H7 (cell line): ENCODE measurements at places on chromosomes 7 and 10. TPM values are rescaled to one million over a fixed set of nuclear protein-coding genes. Genes with fewer than 3 reads are reported as not detected.

DNA sequence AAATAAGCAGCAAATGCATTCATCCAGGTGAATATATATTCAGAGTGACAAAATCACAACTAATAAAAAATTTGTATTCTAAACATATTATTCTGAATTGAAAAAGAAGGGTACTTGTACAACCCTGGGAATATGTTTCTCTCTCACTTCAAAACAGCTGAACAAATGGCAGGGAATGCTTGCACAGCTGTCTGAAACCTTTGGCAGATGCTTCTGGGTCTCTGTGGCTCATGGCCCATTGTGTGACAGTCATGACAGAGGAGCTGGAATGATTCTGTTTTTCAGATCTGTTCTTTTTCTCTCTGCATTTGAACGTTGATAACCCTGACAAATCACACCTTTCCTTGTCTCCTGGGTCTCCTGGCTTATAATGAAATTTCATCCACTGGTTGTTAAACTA, 275.7 kb upstream of the FZD1 start:
- DNase-seq: no peak

DNA sequence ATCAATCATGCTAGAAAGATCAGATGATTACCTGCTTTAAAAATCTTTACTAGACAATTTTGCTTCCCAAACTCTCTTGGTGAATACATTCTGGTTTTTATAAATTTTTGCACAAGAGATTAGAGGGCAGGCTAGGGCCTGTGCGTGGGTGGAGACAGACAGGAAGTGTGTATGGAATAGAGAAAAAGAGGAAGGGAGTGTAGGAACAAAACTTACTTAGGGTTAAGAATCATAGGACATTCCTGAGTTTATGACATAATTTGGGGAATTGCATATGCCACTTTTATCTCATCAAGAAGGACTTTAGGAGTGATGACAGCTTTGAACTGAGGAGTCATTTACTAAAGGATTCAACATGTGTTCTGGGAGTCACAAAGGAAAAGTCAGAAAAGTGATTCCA, 31.3 kb downstream of the LAMB1 start:
- no peak for DNase-seq

Gene HACD1
- total RNA-seq: 12.2 and 22.4 TPM in 2 replicates

Gene PAPOLB
- total RNA-seq: 0.14 TPM in 1 of 2 replicates, not detected in the other

Gene ASB10
- total RNA-seq: not detected in 2 replicates

Gene ZNF479
- total RNA-seq: not detected in 2 replicates

DNA sequence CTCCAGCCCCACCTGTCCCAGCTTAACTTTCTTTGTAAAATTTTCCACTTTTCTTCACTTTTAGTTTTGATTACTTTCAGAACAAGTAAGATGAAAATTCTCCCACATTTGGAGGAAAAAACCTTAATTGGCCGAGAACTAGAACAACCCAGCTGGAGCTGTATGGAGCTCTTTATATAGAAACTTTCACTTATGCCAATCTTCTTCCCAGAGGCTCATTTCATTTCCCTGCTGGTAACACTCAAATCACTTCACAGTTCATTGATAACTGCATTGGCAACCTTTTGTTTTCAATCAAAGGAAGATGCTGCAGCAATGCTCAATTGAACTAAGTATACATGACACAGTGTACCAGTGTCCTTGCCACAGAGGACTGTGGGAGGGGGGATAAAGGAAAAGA, 176.2 kb upstream of the NOBOX start:
- DNase-seq: no peak

Gene LRIT1
- not detected in 2 replicates for total RNA-seq

GRCh38 chr10:87038786-87039185, 18.7 kb downstream of the FAM25A start:
- DNase-seq: no peak

- DNase-seq: no peak
These were observed 229.8 kb downstream of the FOXP2 start for GRCh38 chr7:114644455-114644854.

- DNase-seq: no peak
These were observed 14.1 kb upstream of the TRPV6 start for GRCh38 chr7:142899661-142900060.

DNA sequence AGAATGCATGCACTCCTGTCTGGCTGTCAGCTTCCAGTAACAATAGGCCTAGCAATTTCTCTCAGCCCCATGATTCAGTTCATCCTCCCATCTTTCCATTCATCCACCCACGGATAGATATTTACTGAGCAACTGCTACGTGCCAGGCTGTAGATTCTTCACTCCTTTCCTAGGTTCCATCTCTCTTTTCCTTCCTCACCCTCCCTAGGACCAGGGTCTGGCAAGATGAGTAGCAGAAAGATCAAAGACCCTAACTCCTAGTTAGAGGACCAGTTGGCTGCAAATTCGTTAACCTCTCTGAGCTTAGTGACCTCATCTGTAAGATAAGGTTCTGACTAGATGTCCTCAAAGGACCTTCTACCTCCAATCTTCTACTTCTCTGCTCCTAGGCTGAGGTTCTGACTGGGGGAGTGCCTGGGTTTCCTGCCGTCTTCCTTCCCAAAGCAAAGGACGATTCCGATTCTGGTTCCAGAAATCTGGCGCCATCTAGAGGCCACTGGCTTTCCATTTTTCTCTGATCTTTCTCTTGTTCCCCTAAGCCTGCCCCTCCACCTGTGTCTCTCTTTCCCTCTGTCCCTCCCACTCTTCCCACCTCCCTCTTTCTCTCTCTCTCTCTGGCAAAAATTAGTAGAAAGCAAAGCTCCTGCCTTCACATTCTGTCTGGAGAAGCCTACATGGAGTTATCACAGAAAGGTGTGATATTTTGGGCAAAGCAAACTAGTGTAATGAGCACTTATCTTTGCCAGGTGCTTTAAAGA, 26.2 kb downstream of the TBATA start:
- peak; percentile 88 for DNase-seq

Gene SPDYE11
- not detected in 2 replicates for total RNA-seq

- no peak for DNase-seq
These were observed 564.5 kb upstream of the GHITM start for GRCh38 chr10:83574770-83575169.

DNA sequence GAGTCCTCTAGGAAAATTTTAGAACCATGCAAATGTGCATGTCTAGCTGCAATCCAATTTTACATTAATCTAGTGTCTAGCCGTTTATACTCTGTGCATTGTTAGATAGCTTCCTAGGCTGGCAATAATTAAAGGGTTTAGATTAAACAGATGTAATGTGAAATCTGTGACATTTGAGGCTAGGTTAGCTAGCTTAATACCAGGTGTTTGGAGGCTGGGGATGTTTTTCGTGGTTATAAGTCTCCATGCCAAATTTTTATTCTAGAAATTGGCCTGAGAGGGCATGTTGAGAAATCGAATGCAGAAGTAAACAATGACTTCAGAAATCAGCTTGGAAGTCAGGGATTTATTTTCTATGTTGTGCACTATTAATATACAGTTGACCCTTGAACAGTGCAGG, 94.2 kb downstream of the ST7 start:
- no peak for DNase-seq

GRCh38 chr10:111837985-111838384, 345.6 kb downstream of the GPAM start:
- peak; percentile 16 for DNase-seq

DNA sequence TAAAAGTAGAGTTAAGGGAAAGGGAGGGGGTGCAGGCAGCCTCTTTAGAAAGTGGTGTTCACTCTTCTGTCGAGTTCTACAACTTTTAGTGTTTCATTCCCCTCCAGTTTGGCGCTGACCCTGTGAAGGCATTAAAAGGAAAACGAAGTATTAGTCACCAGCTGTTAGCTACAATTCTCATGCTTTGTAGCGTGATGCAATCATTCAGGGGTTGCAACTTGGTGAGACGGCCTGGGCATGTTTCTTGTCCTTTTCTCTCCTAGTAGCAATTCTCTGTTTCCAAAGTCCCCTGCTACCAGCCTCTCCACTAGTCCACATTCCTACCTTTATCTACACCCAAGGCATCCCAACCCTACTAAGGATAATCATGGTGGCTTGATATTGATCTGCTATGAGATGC, 33.7 kb upstream of the DGKI start:
- DNase-seq: no peak

Gene ATP6V0E2
- total RNA-seq: 15.4 and 20.2 TPM in 2 replicates

GRCh38 chr10:681670-682318, 7.7 kb downstream of the DIP2C start:
- DNase-seq: no peak

GRCh38 chr10:31490858-31491504, 172.0 kb downstream of the ZEB1 start:
- peak; percentile 18 for DNase-seq

DNA sequence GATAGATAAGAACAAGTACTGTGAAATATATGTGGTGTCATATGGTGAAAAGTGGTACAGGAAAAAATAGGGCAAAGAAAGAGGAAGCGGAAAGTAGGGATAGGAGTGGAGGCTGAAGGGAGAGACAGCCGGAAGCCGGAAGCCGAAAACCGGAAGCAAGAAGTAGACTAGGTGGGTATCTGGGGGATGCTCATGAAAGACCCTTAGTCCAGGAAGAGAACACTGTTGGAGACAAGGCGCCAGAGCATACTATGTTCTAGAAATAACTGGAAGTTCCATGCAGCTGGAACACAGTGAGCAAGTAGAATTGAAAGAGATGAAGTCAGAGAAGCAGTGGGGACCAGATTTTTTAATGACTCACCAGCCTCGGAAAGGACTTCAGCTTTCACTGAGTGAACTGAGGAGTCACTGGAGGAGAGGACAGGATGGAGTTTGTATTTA, 22.5 kb downstream of the ST8SIA6 start:
- DNase-seq: no peak

DNA sequence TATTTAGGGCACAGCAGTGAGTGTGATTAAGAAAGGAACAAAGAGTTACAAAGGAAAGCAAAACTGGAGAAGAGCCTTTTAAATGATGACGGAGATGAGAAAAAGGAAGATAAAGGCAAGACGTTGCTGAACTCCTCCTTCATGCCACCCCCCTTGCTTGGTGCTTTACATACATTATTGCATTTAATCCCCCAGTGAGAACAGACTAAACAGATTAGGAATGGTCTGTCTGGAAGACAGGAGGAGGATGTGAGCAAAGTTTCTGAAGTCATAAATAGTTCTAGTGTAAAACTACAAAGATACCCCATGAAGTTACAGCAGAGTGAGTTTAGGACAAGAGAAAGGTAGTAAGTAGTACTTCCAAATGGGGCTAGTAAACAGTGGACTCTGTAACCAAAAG, 113.5 kb downstream of the PLCE1 start:
- DNase-seq: no peak

Gene RAB19
- 2.3 and 3.8 TPM in 2 replicates for total RNA-seq

- no peak for DNase-seq
These were observed 811.0 kb downstream of the GRM8 start for GRCh38 chr7:126441745-126442144.

Gene IQCE
- 2.1 and 4.0 TPM in 2 replicates for total RNA-seq

GRCh38 chr7:37318541-37318940, 130.1 kb downstream of the ELMO1 start:
- DNase-seq: no peak

- DNase-seq: no peak
These were observed 250.5 kb downstream of the ZMYND11 start for GRCh38 chr10:385571-386300.
